ENCODE measurements at places on chromosomes 2 and 18. TPM values are rescaled to one million over a fixed set of nuclear protein-coding genes. Genes with fewer than 3 reads are reported as not detected.

DNA sequence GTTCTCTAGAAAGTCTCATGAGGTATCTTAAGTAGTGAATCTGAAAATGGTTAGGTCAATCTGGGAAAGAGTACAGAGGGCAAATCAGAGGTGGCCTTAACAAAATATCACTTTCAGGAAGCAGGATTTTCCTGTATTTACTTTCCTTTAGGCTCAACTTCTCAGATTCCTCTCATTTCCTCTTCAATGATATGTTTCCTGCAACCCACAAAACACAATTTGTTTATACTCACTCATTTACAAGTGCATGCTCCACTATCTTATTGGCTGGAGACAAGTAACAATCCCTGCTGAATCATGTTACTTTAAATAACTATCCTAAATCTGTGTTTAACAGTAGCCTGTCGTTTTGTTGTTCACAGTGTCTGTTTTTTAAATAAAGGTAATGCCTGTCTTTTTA is 228.1 kb downstream of the DSC3 start:
- no peak overlapping the region for H3K27ac ChIP-seq
- no peaks in the 10 kb centered on the region for H3K27me3 ChIP-seq
- H3K36me3 ChIP-seq = no peaks in the 10 kb centered on the region

DNA sequence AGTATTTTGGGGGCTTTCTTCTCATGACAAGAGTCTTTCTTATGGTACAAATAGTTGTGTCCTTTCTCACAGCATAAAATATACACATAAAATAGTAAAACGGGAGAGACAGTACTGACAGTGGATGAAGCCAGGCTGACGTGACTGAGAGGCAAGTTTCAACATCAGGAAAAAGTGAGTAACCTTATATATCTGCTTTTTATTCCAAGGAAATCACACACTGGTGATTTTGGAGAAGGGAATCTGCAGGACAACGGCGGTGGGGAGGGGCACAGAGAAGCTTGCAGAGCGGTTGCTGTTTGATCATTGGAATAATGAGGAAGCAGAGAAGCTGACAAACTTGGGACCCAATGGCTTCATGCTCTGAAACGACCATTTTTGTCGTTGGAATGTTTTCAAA is 130.6 kb upstream of the ZNF236 start:
- no peaks in the 10 kb centered on the region for H3K4me1 ChIP-seq
- H3K27ac ChIP-seq = no peak overlapping the region
- DNase-seq = no peak
- no peaks in the 10 kb centered on the region for H3K36me3 ChIP-seq
- H3K4me3 ChIP-seq = no peak overlapping the region
- no peaks in the 10 kb centered on the region for H3K27me3 ChIP-seq

- no peaks in the 10 kb centered on the region for H3K27me3 ChIP-seq
- DNase-seq = no peak
- no peak overlapping the region for H3K27ac ChIP-seq
- H3K4me3 ChIP-seq = no peak overlapping the region
- no peaks in the 10 kb centered on the region for H3K4me1 ChIP-seq
These were observed 82.3 kb downstream of the CCDC138 start for GRCh38 chr2:108868911-108869310.

DNA sequence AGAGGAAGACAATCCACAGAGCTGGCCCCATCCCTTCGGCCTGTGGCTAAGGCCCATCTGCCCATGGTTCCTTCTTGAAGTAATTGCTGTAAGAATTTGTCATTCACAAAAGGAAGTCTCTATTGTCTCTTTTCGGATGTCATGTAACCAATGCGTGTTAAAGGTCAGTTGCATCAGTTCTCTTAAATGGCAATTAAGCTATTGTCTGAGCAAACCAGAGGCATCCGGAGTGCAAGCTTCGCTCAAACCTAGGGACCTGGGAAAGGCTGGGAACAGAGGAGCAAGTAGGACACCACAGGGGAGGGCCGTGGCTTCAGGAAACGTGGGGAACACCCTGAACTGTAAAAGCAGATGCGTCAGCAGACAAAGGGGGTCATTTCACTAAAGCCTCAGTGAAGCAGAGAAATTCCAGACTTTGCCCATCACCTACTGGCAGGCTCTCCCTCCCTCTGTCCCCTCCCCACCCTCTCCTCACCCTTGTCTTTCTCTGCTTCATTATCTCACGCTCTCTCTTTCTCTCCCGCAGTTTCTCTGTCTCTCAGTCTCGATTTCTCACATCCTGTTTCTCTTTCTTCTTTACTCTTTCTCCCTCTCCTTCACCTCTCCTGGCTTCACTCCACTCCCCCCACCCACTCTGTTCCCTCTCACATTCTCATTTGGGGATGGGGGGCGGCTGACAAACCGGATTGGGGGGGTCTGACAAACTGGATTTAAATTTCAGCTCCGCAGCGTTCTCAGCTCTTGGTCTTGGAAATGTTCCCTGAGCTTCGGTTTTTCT is 204.6 kb upstream of the TNP1 start:
- H3K27ac ChIP-seq = no peak overlapping the region
- peaks cover 15% of the 10 kb centered on the region for H3K4me1 ChIP-seq
- H3K36me3 ChIP-seq = no peaks in the 10 kb centered on the region
- H3K27me3 ChIP-seq = no peaks in the 10 kb centered on the region

DNA sequence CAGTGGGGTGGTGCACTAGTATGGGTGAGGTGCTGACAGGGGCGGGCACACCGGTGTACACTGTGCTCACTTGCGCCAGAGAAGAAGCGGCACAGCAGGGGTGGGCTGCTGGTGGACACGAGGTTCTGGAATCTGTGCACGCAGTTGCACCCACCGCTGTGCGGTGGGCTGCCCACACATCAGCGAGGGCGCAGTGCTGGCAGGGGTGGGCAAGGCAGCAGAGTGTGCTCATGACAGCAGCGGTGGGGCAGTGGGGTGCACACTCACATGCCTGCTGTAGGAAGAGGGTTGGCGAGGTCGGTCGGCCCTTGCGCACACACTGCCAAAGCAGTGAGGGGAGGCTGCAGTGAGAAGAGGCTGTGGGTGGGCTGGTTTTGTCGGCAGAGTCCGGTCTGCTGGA is 141.8 kb downstream of the GALNT13 start:
- H3K4me3 ChIP-seq = no peak overlapping the region
- no peaks in the 10 kb centered on the region for H3K4me1 ChIP-seq
- no peaks in the 10 kb centered on the region for H3K27me3 ChIP-seq
- no peak for DNase-seq
- no peak overlapping the region for H3K27ac ChIP-seq

GRCh38 chr18:56191334-56191733 is 447.1 kb downstream of the TXNL1 start:
- H3K4me3 ChIP-seq = no peak overlapping the region
- H3K27ac ChIP-seq = no peak overlapping the region
- no peak for DNase-seq
- H3K4me1 ChIP-seq = peaks cover 8% of the 10 kb centered on the region
- no peaks in the 10 kb centered on the region for H3K36me3 ChIP-seq

- H3K36me3 ChIP-seq = no peaks in the 10 kb centered on the region
- H3K4me1 ChIP-seq = peaks cover 13% of the 10 kb centered on the region
- peak; percentile 46 for DNase-seq
- H3K4me3 ChIP-seq = no peak overlapping the region
- H3K27ac ChIP-seq = peak overlapping the region; percentile 62
These were observed 222.9 kb upstream of the NCKAP5 start for GRCh38 chr2:133791191-133791590.

DNA sequence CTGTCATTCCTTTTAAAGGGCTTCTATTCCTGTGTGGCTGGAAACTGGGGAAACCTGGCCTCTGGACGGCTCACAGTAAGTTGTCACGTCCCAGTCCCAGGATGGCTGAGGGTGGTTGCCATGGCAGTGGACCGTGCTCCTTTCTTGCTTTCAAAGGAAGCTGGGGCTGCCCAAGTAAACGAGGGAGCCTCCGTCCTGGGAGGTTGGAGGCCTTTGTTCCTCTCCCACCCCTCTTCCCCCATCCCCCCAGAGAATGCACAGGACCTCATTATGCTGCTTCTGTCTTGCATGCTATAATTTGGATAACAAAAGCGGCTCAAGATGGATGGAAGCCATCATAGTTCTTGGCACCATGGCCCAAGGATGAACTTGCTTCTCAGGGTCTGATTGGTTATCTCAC is 325.5 kb upstream of the HS6ST1 start:
- no peaks in the 10 kb centered on the region for H3K36me3 ChIP-seq
- no peaks in the 10 kb centered on the region for H3K27me3 ChIP-seq
- H3K4me3 ChIP-seq = no peak overlapping the region

DNA sequence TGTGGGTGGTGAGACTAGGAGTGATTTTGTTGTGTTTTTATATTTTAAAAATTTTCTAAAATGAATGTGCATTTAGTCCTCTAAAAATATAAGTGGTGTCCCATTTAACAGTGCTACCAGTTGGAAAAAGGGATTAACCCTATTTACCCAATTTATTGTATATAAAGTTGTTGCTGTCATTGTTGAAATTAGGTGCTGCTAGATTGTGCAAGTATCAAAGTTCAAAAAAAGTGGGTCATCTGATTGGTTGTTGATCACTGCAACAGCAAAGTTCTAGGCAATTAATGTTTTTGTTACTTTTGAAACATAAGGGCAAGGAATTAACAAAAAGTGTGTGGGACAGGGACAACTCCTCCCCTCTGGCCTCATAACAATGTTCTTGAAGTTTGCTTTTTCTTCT is 40.6 kb downstream of the ADNP2 start:
- H3K4me3 ChIP-seq = no peak overlapping the region
- H3K36me3 ChIP-seq = no peaks in the 10 kb centered on the region
- peaks cover 2% of the 10 kb centered on the region for H3K4me1 ChIP-seq
- no peaks in the 10 kb centered on the region for H3K27me3 ChIP-seq
- DNase-seq = no peak

DNA sequence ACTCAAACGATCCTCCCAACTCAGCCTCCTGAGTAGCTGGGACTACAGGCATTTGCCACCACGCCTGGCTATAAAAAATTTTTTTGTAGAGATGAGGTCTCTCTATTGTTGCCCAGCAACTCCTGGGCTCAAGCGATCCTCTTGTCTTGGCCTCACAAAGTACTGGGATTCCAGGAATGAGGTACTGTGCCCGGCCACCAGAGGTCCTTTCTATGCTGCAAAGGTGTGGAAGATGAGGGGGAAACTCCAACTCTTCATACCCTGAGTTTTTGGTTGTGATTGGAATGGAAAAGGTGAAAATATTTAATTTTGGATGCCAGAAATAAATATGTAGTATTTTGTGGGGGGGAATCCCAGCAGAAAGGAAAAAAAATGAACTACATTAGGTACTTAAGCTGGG is 36.0 kb downstream of the MRPL33 start:
- no peak overlapping the region for H3K4me3 ChIP-seq
- no peak overlapping the region for H3K27ac ChIP-seq
- no peaks in the 10 kb centered on the region for H3K27me3 ChIP-seq
- peaks cover 18% of the 10 kb centered on the region for H3K4me1 ChIP-seq
- DNase-seq = peak; percentile 57
- H3K36me3 ChIP-seq = no peaks in the 10 kb centered on the region

DNA sequence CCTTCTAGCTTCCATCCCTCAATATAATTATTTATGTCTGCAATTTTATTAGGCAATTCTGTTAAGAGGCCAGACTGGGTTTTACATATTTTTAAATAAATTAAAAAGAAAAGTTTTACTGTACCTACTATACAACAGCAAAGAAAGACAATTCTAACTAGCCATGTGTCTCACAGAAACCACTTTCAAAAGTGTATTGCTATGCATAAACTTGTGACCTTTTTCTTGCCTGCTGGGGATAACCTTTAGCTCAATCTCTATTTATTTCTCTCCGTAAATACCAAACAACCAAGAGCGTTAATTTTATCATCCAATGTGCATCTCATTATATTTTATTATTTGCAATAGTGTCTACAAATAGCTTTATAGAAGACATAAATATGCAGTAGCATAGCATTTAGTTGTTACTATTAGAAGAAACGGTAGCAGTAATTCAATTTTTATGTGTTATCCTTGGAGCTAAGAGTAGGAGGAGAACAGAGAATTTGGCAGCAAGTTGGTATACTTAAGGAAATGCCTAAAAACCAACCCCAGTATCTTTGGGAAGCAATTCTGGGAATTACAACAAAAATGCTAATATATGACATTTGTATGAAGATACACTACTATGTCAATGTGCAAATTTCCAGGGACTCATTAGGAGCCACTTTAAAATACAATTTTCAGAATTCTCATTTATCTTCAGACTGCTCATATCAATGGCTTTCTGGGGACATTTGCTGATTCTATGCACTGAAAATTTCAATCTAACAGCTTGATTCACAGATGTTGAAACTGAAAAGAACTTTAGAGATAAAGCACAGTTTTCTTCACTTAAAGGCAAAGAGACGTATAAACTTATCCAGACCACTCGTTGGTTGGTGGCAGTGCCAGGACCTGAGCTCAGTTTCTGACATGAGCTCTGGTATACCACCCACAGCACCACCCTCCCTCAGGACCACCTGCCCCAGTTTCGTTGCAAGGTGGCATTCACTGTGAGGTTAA is 23.0 kb upstream of the RTN4 start:
- H3K36me3 ChIP-seq = no peaks in the 10 kb centered on the region
- H3K4me1 ChIP-seq = peaks cover 7% of the 10 kb centered on the region
- H3K4me3 ChIP-seq = no peak overlapping the region
- no peak overlapping the region for H3K27ac ChIP-seq

DNA sequence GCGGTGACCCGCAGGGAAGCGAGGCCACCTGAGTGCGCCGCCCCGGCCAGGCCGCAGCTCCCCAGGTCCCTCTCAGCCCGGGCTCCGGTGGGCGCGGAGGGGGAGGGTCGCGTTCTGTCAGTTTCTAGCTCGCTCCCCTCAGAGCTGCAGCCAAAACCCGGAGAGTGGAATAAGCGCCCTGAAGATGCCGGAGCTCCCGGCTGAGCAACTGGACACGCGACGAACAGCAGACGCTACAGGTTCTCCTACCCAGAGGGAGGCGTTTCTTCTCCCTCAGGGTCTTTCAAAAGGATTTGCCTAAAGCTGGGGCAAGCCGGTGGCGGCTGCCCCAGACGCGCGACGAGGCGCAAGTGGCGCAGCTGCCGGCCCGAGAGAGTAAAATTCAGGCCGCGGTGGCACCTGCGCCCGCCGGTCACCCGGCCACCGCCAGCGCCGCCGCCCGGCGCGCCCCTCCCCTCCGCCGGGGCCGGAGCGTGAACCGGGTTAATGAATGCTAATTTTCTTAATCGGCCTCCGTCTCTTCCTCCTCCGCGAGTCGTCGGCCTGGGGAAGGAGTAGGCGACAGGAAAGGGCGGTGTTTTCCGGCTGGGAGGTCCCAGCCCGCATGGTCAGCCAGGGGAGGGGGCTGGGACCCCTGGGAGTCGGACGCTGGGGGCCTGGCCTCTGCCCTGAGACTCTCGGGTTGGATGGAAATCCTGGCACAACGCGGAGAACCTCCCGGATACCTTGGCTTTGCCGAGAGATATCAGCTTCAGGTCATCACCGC is 845 bp upstream of the CDC42EP3 start:
- peaks cover 43% of the 10 kb centered on the region for H3K4me1 ChIP-seq
- H3K27ac ChIP-seq = peak overlapping the region; percentile 75
- H3K36me3 ChIP-seq = no peaks in the 10 kb centered on the region
- H3K27me3 ChIP-seq = no peaks in the 10 kb centered on the region

RAB17 gene
- 0.55 TPM for total RNA-seq

IL18R1 gene
- 4.0 TPM for total RNA-seq

C18orf54 gene
- total RNA-seq = 21.4 TPM
